Vagina (tissue), 2 donors: ENCODE measurements at places on chromosomes 4 and X. TPM values are rescaled to one million over a fixed set of nuclear protein-coding genes. Genes with fewer than 3 reads are reported as not detected.

The GABRE gene
- 176 TPM for total RNA-seq

The PDE5A gene
- total RNA-seq = 23.1 TPM

The KLHL34 gene
- not detected for total RNA-seq

The MAGEA6 gene
- total RNA-seq = not detected

The ZNF81 gene
- 6.9 TPM for total RNA-seq

The UGT2B15 gene
- not detected for total RNA-seq

The YIPF7 gene
- not detected for total RNA-seq

The MSX1 gene
- 31.4 TPM for total RNA-seq

The DDX53 gene
- total RNA-seq = not detected

The UGT2B17 gene
- total RNA-seq = not detected

The PARM1 gene
- total RNA-seq = 26.3 TPM

The ZNF595 gene
- total RNA-seq = 12.8 TPM

- no peak for DNase-seq
Observed at GRCh38 chr4:186553717-186554116, 1.6 kb downstream of the MTNR1A start.

- DNase-seq = no peak
Observed at GRCh38 chr4:119068529-119068962, 67.1 kb upstream of the MYOZ2 start.

- DNase-seq = no peak
Observed at GRCh38 chr4:692771-693554, 4.0 kb upstream of the SLC49A3 start.

GRCh38 chr4:164203476-164203875 lies 550.5 kb upstream of the SMIM31 start:
- no peak for DNase-seq

DNA sequence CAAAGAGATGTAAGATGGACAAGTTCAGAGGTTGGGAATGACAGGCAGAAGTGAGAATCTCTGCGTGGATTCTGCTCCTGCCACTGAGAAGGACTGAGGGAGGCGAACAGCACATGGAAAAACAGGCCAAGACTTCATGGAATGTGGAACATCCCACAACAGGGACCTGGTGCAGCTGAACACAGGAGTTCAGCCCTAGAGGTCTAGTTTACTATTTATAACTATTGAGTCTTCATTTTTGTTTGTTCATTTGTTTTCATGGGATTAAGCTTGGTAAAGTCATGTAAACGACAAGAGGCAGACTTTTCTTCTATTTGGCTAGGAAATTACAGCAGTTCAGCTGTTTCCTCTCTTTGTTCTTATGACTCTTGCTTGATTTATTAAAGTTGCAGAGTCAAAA lies 234.5 kb downstream of the MAML3 start:
- no peak for DNase-seq

- no peak for DNase-seq
Observed at GRCh38 chrX:9184211-9184610, 150.3 kb upstream of the FAM9B start.

- no peak for DNase-seq
Observed at GRCh38 chr4:116020141-116020722, 906.8 kb upstream of the NDST4 start.

DNA sequence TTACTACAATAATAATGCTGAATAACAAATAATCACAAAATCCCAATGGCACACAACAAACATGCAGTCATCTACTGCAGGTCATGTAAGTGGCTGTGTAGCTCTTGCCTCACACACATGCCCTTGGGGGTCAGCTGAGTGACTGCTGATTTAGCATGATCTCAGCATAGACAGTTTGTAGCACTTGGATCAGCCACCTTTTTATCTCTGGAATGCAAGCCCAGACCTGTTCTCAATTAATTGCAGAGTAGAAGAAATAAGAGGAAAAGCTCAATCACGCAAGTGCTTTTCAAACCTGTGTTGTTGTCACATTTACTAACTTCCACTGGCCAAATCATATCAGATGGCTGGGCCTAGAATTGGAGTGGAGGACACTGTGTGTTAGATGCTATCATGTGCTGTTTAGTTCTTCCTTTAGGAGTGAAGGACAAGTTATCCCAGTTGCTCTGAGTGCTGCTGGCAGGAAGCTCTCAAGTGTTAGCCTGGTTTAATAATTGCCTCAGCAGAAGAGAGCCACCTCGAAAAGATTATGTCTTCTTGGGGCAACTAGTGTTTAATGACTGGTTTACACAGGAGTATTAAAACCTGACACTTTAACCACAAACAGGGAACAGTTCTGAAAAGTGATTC lies 128.3 kb upstream of the EPHA5 start:
- DNase-seq = no peak

GRCh38 chr4:154741922-154742850 lies 1.6 kb upstream of the LRAT start:
- no peak for DNase-seq

- no peak for DNase-seq
Observed at GRCh38 chr4:74531963-74532794, 87.2 kb downstream of the AREG start.

- no peak for DNase-seq
Observed at GRCh38 chr4:186657764-186658163, 65.9 kb downstream of the FAT1 start.

GRCh38 chrX:129642641-129643040 lies 12.1 kb downstream of the APLN start:
- DNase-seq = no peak

DNA sequence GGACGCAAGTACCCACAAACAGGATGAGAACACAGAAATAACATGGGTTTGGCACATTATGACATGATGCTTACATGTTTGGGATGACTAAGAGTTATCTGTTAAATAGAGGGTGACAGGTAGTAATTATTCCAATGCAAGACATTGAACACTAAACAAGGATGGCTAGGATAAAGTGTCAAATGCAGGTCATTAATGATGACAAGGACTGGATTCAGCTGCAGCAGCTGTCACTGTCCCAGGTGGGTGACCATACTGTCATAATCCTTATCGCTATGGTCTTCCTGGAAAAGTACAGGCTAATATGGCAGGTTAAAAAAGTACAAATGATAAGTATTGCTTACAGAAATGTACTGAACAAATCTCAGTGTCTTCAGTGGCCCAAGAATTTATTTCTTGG lies 123.9 kb downstream of the ANTXR2 start:
- DNase-seq = no peak

GRCh38 chr4:86484241-86484640 lies 109.9 kb upstream of the PTPN13 start:
- DNase-seq = no peak

DNA sequence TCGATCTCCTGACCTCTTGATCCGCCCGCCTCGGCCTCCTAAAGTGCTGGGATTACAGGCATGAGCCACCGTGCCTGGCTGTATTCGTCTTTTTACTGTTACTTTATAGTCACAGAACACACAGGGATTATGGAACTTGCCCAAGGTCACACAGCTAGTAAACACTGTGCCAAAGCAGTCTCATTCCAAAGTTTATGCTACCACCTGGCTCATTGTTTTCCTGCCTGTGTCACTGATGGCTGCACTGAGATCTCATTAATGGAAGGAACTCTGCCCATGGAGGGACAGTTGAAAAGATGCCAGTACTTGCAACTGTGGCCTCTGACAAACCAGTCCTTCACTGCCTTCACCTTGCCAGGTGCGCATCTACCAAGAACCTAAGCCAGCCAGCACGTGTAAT lies 517.7 kb downstream of the BCOR start:
- DNase-seq = no peak

- DNase-seq = no peak
Observed at GRCh38 chrX:117335209-117335608, 781.4 kb downstream of the KLHL13 start.

DNA sequence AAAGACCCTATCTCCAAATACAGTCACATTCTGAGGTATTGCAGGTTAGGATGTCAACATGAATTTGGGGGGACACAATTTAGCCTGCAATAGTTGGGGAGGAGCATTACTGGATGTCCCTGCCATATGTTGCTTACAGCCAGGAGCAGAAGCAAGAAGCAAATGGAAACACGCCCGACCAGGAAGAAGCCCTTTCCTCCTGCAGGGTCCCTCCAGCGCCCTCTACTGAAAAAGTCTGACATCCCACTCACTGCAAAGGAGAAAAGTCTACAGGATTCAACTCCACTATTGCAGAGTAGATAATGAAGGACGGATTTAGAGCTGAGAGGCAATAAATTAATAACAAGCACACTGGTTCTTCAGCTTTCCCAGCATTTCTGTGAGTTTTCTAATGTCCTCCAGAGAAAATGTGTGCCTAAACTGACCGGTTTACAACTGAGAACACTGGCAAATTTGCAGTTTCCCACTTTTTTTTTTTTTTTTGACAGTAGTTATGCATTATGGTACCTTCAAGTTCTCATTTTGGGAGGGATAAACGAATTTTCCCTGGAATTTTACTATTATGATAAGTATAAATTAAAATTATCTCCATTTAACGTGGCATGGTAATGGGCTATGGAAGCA lies 31.7 kb downstream of the COQ2 start:
- no peak for DNase-seq

DNA sequence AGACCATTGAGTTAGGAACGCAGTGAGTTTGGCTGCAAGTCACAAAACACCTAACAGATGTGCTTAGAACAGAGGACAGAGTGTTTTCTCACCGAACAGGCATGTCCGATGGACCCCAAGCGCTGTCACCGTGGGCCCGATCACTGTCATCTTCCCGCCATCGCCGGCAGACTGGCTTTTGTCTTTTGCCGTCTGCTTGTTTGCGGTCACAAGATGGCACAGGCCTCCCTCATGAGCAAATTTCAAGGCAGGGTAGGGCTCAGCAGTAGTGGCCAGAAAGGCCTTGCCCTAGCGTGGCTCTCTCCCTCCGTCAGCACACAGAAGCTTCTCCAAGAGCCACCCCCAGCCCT lies 21.4 kb upstream of the MRFAP1 start:
- DNase-seq = no peak

DNA sequence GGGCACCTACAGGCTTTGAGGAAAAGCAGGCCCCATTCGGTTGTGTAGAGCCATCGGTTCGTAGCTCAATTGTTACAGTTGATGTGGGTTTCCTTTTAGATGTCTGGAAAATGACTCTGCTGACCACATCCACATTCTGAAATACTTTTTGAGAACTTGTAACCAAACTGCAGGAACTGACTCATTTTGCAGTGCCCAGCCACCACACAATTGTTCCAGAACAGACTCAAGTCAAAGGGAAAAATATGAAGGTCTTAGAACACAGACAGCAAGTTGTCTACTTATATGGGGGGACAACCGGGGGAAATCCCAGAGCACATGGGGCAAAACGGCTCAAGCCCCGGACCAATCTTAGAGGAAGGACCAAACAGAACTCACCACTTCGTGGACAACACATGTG lies 557.6 kb upstream of the DIPK2B start:
- DNase-seq = no peak

- no peak for DNase-seq
Observed at GRCh38 chr4:98314791-98315565, 53.8 kb downstream of the RAP1GDS1 start.

GRCh38 chr4:160375772-160376452 lies 1273.0 kb downstream of the RAPGEF2 start:
- DNase-seq = no peak

DNA sequence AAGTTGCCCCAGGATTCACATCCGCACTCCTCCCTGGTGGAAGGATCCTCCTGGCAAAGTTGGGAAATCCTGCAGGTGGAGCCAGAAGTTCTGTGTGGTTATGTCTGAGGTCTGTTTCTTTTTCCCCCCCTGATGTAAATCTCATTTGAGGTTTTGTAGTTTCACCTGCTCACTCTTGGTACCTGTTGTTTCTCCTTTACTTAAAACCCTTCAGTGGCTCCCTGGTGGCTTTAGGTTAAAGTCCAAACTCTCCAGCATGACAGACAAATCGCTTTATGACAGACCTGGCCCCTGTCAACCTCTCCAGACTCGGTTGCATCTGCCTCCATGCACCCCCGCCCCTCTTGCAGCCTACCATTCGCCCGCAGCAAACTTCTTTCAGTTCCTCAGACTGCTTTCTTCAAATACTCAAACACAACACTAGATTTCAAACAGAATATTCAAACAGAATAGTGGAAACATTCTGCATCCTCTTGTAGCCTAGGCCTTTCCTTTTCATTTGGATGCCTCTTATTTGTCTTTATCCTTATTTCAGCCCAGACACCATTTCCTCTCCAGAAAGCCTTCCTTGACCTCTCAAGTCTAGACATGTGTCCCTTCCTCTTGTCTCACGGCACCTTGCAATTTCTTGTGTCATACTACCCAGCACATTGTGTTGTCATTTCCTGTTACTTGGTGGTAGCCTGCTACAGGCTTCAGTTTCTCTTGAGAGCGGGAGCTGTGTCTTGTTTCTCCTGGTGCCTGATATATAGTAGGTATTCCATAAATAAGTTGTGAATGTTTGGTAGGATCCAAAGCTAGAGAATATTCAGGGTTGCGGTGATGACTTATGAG lies 24.8 kb downstream of the IL13RA1 start:
- no peak for DNase-seq

GRCh38 chr4:19684084-19684483 lies 567.6 kb upstream of the SLIT2 start:
- DNase-seq = no peak

DNA sequence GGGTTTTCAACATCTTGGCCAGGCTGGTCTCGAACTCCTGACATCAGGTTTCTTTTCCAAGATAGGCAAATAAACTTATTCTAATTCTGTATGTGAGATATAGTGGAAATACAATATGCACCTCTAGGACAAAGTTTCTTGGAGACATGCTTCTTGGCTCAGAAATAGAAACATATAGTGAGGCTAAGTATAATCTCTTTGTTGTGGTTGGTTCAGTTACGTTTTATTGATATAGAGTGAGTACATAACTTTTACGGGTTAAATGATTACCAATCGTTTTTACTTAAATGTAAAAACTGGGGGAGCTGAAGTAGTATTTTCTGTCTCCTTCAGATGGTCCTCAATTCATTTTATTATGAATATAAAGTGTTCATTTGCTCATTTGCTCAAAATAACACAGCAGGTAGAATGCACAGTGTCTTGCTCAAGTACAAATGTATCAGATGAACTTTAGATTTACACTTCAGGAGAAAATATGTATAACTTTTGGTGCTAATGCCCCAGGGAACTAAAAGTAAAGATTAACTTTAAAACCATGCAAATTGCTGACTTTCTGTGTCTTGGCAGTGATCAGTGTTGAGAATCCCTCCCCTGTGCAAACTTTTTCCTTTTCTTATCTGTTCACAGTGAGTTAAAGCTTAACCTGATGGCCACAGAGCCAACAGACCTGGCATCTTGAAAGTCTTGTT lies 77.6 kb downstream of the AFF1 start:
- DNase-seq = no peak

- no peak for DNase-seq
Observed at GRCh38 chrX:129956145-129956544, 26.3 kb upstream of the BCORL1 start.
